ENCODE measurements at places on chromosomes 6 and 20. TPM values are rescaled to one million over a fixed set of nuclear protein-coding genes. Genes with fewer than 3 reads are reported as not detected.

Gene GTSF1L
- total RNA-seq: not detected

GRCh38 chr20:32325706-32326503 is 32.2 kb upstream of the ASXL1 start:
- DNase-seq: no peak

GRCh38 chr6:136775081-136775480 is 17.2 kb downstream of the MAP3K5 start:
- no peak for DNase-seq

DNA sequence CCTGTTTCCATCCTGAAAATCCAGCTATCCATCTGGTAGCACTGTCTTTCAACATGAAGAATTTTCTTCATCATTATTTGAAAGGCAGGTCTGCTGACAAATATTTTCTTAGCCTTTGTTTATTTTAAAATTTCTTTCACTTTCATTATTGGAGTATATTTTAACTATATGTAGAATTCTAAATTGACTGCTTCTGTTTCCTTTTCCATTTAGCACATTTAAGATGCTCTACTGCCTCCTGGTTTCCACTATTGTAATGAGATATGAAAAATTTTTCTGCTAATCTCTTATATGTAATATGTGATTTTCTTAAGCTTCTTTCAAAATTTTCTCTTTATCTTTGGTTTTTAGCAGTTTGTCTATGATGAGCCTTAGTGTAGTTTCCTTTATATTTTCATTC is 97.3 kb downstream of the TBC1D32 start:
- DNase-seq: no peak

DNA sequence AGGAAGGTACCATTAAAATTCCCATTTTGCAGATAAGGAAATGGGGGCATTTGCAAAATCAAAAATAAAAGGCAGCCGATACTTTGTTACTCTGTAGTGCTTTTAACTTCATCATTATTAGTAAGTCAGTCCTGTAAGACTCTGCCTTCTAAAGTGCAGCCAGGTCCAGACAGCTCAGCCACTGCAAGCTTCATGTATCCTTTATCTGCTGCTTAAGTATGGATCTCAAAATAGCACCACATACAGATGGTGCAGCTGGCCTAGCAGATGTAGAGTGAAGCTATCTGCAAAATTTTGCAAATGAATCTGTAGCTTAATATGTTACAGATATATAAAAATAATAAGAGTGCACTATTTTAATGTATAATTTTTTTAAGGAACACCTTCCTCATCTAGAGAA is 53.4 kb downstream of the NUS1 start:
- DNase-seq: no peak

DNA sequence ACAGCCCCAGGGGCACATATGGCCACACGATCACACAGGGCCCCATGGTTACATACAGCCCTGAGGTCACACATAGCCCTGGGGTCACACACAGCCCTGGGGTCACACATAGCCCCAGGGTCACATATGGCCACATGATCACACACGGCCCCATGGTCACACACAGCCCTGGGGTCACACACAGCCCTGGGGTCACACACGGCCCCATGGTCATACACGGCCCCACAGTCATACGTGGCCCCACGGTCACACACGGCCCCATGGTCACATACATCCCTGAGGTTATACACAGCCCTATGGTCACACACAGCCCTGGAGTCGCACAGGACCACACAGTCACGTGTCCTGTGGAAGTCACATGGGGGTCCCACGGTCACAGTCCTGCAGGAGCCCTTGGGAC is 120.1 kb downstream of the AGPAT4 start:
- no peak for DNase-seq

DNA sequence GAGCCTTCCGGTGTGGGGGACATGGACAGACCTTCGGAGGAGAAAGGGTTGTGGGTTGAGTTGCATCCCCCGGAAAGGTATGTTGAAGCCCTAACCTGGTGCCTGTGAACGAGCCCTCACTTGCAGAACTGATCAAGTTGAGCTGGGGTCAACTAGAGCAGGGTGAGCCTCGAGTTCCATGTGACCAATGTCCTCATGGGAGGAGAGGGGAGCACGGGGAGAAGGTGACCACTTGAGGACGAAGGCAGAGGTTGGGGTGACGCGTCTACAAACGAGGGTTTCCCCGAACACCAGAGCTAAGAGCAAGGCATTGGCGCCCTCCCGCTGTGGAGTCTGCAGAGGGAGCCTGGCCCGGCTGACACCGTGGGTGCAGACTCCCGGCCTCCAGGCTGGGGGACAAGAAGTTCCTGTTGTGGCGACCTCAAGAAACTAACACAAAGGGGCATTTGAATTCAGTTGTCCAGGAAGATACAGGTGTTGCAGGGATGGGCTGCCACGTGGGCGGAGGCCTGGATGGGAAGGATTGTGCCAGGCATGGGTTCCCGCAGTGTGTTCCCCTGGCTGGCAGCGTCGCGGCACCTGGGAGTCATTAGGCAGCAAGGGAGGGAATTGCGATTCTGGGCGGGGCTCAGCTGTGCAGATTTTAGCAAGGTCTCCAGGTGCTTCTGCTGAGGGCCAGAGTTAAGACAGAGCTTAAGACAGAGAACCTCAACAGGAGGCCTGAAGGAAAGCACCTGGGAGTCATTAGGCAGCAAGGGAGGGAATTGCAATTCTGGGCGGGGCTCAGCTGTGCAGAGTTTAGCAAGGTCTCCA is 20.4 kb upstream of the UNC93A start:
- DNase-seq: no peak

- DNase-seq: no peak
Measured at GRCh38 chr6:124373386-124373785, 569.7 kb downstream of the NKAIN2 start.

DNA sequence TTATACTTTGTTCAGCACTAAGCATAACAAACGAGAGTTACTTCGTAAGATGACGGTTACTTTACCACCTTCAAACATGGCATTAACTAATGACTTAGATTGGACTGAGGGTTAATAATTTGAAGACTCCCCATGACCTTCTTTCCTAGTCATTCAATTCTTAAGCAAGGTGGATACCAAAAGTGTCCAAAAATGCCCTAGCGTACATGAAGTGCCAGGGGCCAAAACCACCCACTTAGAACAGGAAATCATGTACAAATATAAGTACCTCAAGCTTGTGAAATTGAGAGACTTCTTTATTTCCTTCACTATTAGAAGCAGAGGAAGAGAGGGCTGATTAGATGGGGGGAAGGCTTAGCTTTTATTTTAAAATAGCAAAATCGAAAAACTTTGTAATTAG is 166.4 kb downstream of the ATXN1 start:
- no peak for DNase-seq

DNA sequence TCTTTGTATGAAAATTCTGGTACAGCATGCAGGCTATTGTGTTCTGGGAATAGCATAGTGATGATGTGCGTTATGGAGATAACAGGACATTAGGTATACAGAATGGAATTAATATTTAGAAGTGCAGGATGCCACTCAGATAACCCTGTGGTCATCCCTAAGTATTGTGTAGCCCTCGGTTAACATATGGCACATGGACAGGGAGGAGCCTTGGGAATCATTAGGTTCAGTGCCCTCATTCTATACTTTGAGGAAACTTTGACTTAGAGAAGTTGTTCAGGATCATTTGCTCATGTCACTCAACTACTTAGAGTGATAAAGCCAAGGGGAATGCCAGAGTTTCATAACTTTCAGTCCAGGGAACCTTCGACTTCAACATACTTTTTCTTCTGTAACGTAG is 185.9 kb downstream of the UST start:
- DNase-seq: no peak

DNA sequence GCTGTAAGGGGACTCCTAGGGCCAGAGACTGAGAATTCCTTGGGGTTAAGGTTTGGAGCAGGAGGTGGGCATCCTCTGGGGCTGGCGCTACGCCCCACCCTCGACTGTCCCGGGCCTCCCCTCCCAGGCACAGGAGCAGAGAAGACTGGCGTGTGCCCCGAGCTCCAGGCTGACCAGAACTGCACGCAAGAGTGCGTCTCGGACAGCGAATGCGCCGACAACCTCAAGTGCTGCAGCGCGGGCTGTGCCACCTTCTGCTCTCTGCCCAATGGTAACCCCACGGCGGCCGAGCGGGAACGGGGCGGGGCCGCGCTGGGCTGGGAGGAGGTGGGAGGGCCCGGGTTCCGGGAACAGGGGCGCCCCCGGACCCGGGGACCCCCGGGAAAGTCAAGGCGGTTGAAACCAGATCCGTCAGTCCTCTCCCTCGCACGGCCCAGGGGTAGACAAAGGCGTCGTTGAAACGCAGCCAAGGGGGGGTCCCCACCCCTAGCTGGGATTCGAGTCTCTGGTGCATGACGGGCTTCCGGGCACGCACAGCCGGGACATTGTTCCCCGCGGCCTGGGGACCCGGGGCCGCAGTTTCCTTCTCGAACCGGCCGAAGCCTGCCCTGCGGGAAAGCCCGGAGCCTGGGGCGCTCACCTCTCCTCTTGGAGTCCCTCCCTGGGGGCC is 844 bp downstream of the WFDC2 start:
- DNase-seq: peak; percentile 40
